ENCODE measurements at places on chromosomes 16 and 17. TPM values are rescaled to one million over a fixed set of nuclear protein-coding genes. Genes with fewer than 3 reads are reported as not detected.

DNA sequence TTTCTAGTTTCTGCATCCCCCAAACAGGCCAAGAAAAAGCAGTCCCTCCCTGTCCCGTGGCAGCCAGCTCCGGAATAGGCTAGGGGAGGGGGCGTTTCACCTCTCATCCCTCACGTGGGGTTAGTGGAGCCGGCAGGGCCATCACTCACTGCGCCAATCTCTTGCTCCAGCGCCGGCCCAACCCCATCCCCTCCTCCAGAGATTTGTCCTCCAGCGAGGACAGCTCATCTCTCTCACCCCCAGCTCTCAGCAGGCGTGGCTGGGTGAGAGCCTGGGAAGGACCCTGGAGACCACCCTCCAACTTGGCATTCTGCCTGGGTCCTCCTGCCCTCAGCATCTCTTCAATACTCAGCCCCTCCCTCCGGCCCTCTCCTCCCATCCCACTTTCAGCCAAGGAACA lies 74.1 kb downstream of the TMEM132E start:
- DNase-seq = no peak

DNA sequence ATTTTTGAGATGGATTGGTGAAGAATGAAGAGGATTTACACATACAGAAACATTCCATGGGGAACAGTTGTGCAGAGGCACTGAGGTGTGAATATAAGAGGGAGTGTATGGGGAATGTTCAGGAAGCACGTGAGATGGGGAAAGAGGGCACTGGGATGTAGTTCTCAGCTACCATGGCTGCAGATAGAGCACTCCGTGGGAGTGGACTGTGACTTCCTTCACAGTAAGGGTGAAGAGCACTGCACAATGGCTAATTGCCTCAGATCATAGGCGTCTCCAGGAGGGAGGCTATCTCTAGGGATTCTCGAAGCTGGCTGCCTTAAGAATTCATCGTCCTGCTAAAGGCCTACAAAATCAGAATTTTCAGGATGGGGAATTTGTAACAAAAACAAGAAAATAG lies 7.0 kb downstream of the YPEL2 start:
- no peak for DNase-seq

- DNase-seq = no peak
These were observed 33.7 kb upstream of the NUDT16L1 start for GRCh38 chr16:4659363-4660353.

- DNase-seq = no peak
These were observed 22.6 kb upstream of the ITGB4 start for GRCh38 chr17:75698659-75699058.

- DNase-seq = no peak
These were observed 142.9 kb upstream of the MYOCD start for GRCh38 chr17:12522743-12523183.

GRCh38 chr17:72115781-72116525 lies 4.9 kb upstream of the SOX9 start:
- DNase-seq = no peak

DNA sequence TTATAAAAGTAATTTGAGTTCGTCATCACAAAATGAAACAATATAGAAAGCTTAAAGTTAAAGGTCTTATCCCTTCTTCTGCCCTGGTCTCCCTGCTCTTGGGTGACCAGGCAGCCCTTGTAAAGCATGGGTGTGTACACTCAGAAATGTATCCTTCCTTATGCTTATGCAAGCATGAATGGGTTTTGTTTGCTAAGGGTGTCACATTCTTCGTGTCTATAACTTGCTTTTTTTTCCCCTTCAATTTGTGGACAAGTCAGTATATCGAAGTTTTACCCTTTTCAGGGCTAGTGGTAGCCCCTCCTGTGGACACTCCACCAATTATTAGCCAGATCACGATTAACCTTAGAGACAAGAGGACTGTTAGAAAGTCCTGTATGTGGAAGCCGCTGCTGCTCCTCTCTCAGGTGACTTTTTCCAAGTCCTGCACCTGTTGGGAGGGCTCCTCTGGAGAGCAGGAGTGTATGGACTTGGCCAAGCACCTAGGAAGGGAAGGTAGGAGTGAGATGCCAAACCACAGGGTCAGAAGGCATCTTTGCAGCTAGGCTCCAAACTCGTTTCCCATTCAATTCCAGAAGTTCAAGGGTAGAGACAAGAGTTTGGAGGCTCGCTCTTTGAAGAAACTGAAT lies 50.9 kb downstream of the LDHD start:
- DNase-seq = no peak

- no peak for DNase-seq
These were observed 66.1 kb downstream of the MYO18A start for GRCh38 chr17:29114141-29114540.

ADAD2 gene
- total RNA-seq = not detected

Data from activated CD4-positive, alpha-beta memory T cell treated with anti-CD3 and anti-CD28 coated beads, Interleukin-2, amount 10 ng/mL, durations not matched to agents 7 days and 5 days (primary cell).